A549 (cell line): ENCODE measurements at places on chromosomes 16 and 17. TPM values are rescaled to one million over a fixed set of nuclear protein-coding genes. Genes with fewer than 3 reads are reported as not detected.

Gene CEP112
- 9.1 to 10.7 TPM (median 9.6 TPM) in 3 replicates for polyA plus RNA-seq

Gene ZC3H7A
- 33.8 to 39.1 TPM (median 36.8 TPM) in 3 replicates for polyA plus RNA-seq

Gene CDH15
- polyA plus RNA-seq: 0.03 to 0.09 TPM (median 0.08 TPM) in 3 replicates

GRCh38 chr17:35969558-35970380 lies 11.5 kb downstream of the CCL16 start:
- peak; percentile 69 for DNase-seq

DNA sequence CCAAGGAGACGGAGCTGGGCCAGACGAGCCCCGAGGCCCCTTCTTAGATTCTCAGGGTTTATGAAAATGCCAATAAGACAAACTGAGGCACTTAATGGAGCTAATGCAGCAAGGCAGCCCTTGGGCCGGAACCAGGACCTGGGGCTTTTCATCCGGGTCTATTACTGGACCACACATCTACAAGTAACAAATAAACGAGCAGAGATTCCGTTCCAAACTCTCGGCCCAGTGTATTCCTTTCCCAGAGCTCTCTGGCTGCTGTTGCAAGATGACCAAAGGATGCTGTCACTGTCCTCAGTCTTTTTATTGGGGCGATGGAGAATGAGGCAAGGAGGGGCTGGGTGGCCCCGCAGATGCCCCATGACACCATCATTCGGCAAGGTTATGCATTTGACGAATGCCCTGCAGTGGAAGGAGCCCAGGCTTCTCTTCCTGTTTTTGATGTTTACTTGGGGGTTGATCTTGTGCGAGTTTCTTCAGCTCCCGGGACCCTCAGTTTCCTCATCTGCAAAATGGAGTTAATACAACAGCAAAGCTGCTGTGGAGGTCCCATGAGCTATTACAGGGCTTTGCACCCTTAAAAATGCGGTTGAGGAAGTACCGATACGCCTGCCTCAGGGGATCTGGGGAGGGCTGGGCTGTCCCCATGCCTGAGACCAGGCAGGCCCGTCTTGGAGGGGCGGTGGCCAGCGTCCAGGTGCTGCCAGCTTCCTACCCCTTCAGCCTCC lies 1.1 kb upstream of the NTN1 start:
- no peak for DNase-seq

GRCh38 chr17:54372069-54372749 lies 528.4 kb upstream of the TOM1L1 start:
- DNase-seq: no peak

Gene TSNAXIP1
- 0.97 to 1.2 TPM (median 1.1 TPM) in 3 replicates for polyA plus RNA-seq

Gene HSD17B1
- 1.2 to 1.9 TPM (median 1.5 TPM) in 3 replicates for polyA plus RNA-seq

DNA sequence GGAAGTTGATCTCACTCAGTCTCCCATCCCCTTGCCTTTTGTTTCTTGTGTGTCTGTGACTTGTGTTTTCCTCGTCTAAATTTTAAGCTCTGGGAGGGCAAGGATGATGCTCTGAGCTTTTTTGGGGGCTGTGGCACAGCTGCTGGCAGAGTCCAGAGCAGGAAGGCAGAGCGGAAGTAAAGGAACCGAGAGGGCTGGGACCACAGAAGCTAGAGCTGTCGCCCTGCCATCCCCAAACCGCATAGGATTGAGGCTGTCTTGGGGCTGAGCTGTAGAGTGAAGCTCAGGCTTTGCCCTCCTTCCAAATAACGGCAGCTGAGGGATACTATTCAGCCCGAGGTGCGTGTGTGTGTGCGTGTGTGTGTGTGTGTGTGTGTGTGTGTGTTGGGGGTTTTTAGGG lies 3.8 kb upstream of the DNAH2 start:
- no peak for DNase-seq

- DNase-seq: no peak
These were observed 210.6 kb downstream of the HAPSTR1 start for GRCh38 chr16:9302072-9302471.

DNA sequence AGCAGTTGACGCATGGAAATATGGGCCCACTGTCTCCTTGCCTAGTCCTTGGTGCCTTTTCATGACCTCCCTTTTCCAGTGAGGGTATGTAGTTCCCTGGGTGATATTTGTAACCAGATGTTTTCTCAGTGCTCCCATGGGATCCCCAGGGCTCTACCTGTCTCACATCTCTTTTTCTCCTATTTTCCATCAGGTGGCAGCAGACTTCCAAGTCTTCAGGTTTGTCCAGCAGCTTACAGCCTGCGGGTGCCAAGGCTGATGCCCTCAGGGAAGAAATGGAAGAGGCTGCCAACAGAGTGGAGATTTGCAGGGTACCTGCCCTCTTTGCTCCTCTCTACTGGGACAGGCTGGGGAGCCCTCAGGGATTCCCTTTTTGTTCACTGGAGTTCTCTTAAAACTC lies 89.1 kb downstream of the ELAC2 start:
- DNase-seq: peak; percentile 25

GRCh38 chr17:50806141-50806643 lies 29.2 kb upstream of the WFIKKN2 start:
- peak; percentile 32 for DNase-seq

- DNase-seq: no peak
These were observed 12.4 kb downstream of the TAT start for GRCh38 chr16:71564335-71564967.

- peak; percentile 83 for DNase-seq
These were observed 8.3 kb downstream of the CUEDC1 start for GRCh38 chr17:57946798-57947358.

Gene SNN
- polyA plus RNA-seq: 8.9 to 10.7 TPM (median 9.7 TPM) in 3 replicates

DNA sequence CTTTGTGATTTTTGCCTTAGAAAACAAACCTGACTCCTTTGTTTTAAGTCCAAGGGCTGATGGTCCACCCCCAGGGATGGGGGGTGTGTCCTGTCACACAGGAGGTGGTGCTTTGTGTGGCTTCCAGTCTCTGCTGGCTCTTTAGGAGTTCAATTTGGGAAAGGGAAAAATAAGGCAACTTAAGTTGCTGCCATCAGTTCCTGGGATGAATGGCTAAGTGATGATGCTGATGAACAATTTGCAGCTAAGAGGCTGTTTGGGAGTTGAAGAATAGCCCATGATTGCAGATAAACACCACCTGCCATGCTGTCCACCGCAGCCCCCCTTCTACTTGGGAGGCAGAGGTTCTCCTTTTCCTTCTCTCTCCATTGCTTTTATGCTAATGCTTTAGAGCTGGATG lies 40.2 kb downstream of the ARL4D start:
- no peak for DNase-seq

Gene ZSCAN10
- polyA plus RNA-seq: not detected in 3 replicates

DNA sequence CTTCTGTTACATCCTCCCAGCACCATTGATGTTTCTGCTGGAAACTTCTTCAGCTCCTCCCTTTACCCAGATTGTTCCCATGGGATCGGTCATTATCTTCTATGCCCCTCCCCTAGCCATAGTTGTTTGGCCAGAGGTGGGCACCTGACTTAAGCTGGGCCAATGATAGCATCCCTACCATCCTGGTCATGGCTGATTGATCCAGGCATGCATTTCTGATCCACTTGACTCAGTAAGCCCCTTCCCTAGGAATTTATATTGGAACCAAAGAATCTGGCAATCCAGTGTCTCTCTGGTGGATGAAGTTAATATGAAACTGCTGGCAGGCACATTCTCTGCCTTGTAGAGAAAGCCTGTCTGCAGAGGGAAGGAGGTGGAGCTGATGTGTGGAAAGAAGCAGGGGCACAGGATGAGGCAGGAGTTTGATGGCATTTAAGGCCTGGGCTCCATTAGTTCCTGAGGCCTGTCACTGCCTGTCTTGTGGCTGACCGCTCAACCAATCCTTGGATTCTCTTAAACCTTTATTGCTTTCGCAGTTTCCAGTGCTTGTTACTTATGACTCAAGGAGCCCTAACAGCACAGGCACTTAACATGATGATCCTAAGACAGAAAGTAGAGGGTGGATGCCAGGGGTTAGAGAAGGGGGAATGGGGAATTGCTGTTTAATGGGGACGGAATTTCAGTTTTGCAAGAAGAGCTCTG lies 152.4 kb downstream of the ABCC12 start:
- DNase-seq: no peak

DNA sequence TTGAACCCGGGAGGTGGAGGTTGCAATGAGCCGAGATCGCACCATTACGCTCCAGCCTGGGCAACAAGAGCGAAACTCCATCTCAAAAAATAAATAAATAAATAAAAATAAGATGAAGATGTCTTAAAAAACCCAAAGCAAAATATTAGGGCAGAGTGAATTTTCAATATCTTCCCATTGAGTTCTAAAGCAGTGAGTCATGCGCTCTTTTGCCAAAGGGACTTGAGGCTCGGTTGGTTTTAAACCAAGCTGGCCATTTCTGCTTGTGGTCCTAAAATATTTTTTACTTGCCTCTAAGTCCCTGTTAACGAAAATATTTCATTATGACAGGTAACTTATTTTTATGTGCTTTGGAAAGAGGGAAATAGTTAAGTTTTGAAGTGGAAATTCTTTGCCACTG lies 4.7 kb downstream of the PAFAH1B1 start:
- no peak for DNase-seq

Gene SCO1
- polyA plus RNA-seq: 52.2 to 58.1 TPM (median 53.6 TPM) in 3 replicates

- DNase-seq: no peak
These were observed 7.9 kb upstream of the IL17C start for GRCh38 chr16:88630433-88630832.

Gene ADAD2
- polyA plus RNA-seq: not detected in 3 replicates

Gene HEATR9
- polyA plus RNA-seq: not detected in 3 replicates

Gene NKD1
- 0.15 to 0.22 TPM (median 0.19 TPM) in 3 replicates for polyA plus RNA-seq

- no peak for DNase-seq
These were observed 392.1 kb downstream of the SOX9 start for GRCh38 chr17:72512649-72513556.

Gene CCL16
- polyA plus RNA-seq: not detected in 3 replicates

- no peak for DNase-seq
These were observed 3.5 kb downstream of the CD300LB start for GRCh38 chr17:74527756-74528155.

DNA sequence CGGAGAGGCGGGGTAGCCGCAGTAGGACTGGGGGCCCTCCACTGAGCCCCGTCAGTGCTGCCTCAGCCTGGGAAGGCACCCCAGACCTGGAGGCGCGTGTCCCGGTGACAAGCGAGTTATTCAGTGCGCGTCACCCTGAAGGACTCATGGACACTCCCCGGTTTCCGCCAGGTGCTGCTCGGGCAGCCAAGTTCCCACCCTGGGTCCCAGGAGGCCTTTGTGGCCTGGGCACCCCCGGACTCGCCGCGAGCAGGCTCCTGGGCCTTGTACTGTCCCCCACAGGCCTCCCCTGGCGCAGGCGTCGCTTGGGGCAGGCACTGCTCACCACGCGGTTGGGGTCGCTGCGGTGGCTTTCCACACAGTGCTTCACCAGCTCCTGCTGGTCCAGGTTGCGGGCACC lies 7.6 kb downstream of the RNF166 start:
- DNase-seq: no peak

Gene JMJD8
- 72.6 to 77.0 TPM (median 73.7 TPM) in 3 replicates for polyA plus RNA-seq

DNA sequence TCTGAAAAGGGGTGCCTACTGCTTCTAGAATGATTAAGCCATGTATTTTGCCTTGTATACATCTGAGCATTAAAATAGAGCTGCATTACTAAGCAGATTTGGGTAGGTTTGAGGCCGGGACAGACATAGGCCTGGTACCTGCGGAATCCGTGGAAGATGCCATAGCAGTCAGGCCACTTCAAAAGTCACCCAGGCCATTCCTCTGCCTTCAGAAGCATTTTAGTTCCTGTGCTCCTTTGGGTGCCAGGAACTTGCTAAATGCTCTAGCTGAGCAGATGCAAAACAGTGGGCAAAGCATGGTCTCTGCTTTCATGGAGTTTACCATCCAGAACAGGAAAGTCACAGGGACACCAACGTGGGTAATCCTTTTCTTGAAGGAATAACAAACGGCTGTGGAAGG lies 5.7 kb upstream of the TMEM100 start:
- DNase-seq: no peak

Gene HOXB6
- 12.3 to 14.9 TPM (median 14.7 TPM) in 3 replicates for polyA plus RNA-seq

GRCh38 chr17:66277191-66277590 lies 25.2 kb upstream of the PRKCA start:
- no peak for DNase-seq

DNA sequence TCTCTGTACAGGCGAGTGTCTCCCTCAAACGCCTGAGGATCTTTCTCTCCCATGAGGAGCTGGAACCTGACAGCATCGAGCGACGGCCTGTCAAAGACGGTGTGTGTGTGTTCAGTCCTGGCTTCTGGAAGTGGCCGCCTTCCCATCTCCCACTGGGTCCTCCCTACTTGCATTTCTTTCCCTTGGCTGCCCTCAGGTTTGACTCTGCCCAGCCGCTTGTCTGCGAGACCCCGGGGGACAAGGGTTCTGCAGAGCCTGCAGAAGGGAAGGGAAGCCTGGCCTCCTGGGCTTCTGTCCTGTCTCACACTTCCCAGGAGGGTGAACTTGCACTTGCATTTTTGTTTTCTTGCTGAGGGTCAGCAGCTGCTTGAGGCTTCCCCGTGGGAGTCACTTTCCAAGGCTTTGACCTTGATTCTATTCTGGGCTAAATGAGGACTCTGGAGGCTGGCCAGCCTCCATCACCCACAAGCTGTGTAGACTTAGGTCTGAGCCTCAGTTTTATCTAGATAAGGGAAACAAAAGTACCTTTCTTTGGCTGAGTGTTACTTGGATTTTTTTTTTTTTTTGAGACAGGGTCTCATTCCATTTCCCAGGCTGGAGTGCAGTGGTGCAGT lies 122.3 kb downstream of the ABCC1 start:
- DNase-seq: no peak

GRCh38 chr16:78988361-78988969 lies 612.1 kb downstream of the MAF start:
- no peak for DNase-seq

Gene TMEM220
- polyA plus RNA-seq: 3.8 to 4.4 TPM (median 3.9 TPM) in 3 replicates

GRCh38 chr17:73357318-73357717 lies 45.5 kb upstream of the CDC42EP4 start:
- DNase-seq: no peak

DNA sequence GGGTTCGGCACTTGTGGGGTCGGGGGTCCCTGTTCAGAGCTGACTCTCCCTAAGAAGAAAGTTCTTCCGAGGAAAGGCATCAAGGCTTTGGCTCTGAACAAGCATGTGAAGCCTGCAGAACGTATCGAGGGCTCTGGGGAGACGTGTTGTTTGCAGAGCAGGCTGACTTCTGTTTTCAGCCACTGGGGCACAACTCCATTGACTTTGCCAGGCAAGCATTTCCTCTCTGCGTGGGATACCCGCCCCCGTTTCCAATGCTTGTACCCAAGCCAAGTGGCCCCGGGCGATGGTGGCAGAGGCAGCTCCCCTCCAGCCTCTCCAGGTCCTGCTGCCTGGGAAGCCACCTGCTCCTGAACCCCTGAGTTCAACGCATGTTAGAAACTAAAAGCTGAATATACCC lies 255.7 kb downstream of the RBFOX3 start:
- no peak for DNase-seq

Gene ZNF598
- polyA plus RNA-seq: 32.7 to 35.0 TPM (median 33.8 TPM) in 3 replicates

DNA sequence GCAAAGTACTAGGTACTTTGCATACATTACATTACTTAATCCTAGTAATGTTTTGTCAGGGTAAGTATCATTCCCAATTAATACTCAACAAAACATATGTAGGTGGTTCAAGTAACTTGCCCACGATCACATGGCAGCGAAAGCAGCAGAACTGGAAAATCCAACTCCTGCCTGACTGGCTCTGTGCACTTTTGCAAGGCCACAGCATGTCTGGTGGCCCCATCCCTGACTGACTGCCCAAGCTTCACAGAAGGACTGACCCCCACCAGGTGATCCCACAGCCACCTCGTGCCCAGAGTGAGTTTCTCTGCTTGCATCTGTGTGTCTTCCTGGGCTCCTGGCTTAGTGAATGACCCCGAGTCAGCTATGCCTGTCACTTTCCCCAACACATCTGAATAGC lies 11.4 kb downstream of the CNP start:
- no peak for DNase-seq

GRCh38 chr17:57536289-57536688 lies 208.8 kb downstream of the CCDC182 start:
- no peak for DNase-seq

GRCh38 chr17:79792984-79793923 lies 3.6 kb downstream of the CBX8 start:
- DNase-seq: peak; percentile 85
